ENCODE measurements at places on chromosomes 3 and 15.
A peak's percentile ranks its signal among the peaks of the same experiment; 100 is the strongest.

GRCh38 chr15:49096090-49096750, 50.0 kb upstream of the SECISBP2L start:
- no peak for DNase-seq

- peak; percentile 12 for DNase-seq
These were observed 366.0 kb downstream of the PTPRG start for GRCh38 chr3:61927332-61927731.

GRCh38 chr15:64387562-64388168, at the start of gene TRIP4:
TSS of gene TRIP4 (plus strand) at chr15:64387836. CDS start at chr15:64387864, 28 bp downstream.
- DNase-seq = peak; percentile 83

DNA sequence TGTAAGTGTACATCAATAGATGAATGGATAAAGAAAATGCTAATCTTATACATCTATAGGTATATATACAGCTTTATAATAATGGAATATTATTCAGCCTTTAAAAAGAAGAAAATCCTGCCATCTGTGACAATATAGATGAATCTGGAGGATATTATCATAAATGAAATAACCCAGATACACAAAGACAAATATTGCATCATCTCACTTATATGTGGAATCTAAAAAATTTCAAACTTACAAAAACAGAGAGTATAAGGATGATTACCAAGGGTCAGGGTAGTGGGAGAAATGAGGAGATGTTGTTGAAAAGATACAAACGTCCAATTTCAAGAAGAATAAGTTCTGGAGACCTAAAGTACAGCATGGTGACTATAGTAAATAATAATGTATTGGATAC, 85.4 kb upstream of the AGTR1 start:
- DNase-seq = no peak

GRCh38 chr3:95797081-95797480, 1017.3 kb upstream of the EPHA6 start:
- no peak for DNase-seq

DNA sequence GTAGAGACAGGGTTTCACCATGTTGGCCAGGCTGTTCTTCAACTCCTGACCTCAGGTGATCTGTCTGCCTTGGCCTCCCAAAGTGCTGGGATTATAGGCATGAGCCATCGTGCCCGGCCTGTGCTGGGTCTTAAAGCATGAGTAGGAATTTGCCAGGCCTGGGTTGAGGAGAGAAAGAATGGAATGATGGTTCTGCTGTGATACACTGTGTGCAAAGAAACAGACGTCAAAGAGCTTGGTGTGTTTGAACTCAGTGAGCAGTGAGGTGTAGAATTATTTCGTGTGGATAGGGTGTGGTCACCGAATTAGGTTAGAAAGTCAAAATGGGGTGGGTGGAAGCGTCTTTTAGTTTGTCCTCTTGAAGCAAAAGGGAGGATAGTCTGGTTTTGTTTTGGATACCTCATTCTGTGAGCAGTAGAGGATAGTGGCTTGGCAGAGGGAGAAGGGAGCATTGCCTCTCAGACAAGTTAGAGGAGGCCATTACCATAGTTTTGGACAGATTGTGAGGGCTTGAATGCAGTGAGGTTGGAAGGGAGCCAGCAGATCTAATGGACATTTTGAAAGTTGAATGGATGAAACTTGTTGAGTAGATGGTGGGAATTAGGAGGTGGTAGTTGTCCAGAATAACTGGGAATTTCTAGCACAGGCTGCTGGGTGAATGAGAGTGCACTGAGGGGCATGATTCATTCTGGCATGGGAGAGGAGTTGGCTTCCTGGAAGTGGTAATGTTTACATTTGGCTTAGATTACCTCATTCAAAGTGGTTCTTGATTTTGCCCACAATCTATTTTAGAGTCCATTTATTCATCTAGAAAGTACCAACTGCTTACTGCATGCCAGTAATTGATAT, 27.2 kb downstream of the AKAP13 start:
- DNase-seq = no peak

- DNase-seq = no peak
These were observed 9.6 kb upstream of the FAM174B start for GRCh38 chr15:92665100-92665555.

DNA sequence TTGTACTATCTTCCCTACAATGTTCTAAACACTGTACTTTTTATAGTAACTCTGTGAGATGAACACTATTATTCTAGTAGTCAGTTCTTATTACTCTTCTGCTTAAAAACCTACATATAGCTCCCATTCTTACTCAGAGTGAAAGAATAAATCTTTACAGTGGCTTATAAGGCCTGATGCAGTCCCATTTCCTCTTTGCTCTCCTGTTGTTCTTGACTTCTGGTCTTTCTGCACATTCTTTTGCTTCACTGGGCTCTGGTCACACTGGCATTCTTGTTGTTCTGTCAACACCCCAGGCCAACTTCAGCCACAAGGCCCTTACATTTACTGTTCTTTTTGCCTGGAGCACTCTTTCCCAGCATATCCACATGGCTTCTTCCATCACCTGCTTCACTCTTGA, 58.2 kb upstream of the TP63 start:
- no peak for DNase-seq

DNA sequence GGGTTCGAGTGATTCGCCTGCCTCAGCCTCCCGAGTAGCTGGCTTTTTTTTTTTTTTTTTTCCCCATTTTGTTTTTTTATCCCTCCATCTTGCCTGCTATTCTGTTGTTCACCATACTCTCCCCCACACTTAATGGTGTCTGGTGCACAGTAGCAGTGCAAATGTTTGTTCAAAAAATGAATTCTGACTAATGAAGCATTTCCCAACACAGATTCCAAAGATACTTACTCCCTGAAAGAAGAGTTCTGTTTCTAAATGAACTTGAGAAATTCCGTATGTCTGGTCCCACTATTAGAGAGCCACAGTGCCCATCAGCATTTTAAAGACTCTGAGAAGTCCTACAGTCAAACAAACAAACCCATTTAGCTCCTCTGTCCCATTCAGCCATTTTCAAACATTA, 9.5 kb downstream of the EDEM1 start:
- no peak for DNase-seq

- DNase-seq = no peak
These were observed 34.5 kb downstream of the SFMBT1 start for GRCh38 chr3:53011324-53011723.

DNA sequence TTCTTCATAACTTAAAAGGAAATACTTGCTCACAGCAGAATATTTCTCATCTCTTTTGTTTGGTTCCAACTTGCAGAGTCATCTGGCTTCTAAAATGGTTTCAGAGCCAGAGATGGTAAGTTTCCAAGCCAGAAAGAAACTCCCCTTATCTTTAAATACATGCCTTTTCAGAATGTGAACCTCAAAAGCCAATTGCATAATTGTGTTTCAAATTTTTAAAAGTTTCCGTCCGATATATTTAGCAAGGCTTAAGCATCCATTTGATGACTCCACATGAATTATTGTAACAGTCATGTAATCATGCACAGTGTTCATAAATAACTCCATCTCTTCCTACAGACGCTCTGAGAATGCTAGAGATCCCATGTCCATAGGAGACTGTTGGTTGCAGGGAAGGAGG, 40.6 kb upstream of the C3orf80 start:
- peak; percentile 9 for DNase-seq

DNA sequence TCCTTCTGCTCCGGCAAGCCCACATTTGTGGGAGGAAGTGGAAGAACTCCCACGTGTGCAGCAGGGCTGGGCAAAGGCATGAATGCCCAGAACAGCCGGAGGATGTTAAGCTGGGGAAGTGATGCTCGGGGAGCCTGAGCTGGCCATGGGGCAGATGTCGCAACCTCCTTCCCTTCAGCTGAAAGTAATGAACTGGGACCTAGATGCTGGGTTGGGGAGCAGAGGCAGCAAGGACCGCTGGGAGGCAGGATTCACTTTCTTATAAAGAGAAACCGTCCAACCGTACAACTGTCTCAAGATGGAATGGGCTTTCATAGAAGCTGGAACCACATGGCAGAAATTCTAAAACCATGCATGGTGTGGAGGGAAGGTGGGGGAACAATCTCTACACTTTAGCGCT, 290.9 kb downstream of the OCA2 start:
- no peak for DNase-seq

DNA sequence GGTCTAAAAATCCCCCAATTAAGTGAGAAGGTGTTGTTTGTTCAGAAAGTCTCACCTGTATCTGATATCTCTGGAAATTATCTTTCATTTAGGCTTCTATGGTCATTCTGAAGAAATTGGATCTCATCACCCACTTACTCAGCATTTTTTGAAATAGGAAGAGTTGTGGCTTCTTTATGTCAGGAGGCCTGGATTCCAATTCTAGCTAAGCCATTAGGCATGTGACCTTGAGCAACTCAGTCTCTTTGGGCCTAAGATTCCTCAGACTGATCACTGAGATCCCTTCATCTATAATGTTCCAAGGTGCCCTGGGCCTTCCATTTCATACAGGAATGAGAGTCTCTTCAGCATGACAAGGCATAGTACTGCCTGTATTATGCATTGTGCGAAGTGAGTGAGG, 70.3 kb downstream of the ARHGEF26 start:
- DNase-seq = no peak

GRCh38 chr3:107525644-107526305, 3.0 kb downstream of the BBX start:
- DNase-seq = no peak

DNA sequence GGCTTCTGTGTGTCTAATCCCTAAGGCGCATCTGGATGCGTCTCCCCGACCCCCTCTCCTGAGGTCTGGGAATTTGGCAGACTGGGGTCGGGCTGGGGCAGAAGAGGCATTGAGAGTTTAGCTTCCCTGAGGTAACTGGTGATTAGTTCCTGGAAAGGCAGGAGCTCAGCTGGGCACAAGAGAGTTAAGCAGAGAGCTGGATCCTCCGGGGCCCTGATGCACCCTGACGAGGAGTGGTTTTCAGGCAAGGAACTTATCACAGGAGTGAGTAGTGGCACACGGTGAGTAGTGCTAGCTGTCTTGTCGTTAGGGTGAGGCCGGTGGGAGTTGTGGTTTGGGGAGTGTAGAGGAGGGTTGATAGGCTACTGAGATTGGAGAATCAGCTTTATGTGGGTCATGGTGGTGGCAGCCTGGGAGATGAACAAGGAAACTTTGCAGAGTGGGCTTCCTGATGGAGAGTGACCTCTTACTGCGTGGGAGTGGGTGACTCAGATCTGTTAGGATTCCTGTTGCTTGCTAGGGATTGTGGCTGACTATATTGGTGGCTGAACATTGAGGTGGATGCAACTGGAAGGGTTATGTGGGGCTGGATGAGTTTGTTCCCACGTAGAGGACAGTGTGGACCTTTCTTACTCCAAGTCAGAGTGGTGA, 897 bp downstream of the RAD54L2 start:
- DNase-seq = no peak

GRCh38 chr3:141992512-141992911, 116.1 kb downstream of the ATP1B3 start:
- DNase-seq = no peak

- DNase-seq = no peak
These were observed 70.4 kb downstream of the CBLB start for GRCh38 chr3:105798381-105798934.

DNA sequence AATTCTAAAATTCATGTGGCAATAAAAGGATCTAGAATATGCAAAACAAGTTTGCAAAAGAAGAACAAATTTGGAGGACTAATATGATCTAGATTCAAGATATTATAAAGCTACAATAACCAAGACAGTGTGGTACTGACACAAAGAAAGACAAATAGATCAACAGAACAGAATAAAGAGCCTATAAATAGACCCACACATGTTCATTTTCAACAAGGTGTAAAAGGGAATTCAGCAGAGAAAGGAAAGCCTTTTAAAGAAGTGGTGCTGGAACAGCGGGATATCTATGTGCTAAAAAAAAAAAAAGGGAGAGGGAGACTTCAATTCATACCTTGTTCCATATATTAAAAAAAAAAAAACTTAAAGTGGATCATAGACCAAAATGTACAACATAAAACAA, 149.0 kb downstream of the WDR76 start:
- DNase-seq = no peak

DNA sequence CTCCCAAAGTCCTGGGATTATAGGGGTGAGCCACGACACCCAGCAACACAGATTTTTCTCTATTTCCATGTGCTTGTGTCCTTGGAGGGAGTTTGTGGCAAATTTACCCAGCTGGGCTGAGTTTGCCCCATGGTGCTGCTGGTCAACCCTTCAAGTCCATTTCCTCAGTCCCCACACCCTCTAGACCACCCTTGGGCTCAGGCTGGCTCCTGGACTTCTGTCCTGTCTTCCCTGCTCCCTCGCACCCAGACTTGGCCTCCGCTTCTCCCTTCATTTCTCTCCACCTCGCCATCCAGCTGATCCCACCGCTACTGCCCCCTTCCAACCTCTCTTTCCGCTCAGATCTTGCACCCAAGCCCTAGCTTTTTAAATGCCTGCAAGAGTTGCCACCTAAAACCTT, 7.3 kb upstream of the RHOV start:
- DNase-seq = no peak

GRCh38 chr3:11465744-11466616, 177.7 kb downstream of the VGLL4 start:
- peak; percentile 19 for DNase-seq

DNA sequence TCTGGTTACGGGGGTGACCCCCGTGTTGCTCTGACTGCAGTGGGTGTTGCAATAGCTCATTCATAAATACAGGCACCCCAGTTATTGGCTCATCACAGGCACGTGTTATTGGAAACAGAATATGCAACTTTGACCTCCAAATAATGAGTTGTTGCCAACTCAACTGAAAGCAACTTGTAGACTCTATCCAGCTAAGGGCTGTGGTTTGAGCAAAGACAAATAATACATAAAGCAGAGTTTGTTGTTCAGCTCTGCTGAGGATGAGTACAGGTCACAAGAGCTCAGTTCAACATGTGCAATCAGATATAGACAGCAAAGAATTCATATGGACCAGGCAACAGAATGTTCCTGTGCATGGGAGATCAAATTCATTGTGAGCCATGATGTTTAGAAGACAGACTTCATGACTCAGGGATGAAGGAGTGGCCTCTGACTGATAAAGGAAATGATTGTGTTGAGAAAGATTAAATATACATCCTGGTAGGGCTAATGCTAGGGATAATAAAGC, 87.6 kb upstream of the LRIG1 start:
- DNase-seq = no peak

DNA sequence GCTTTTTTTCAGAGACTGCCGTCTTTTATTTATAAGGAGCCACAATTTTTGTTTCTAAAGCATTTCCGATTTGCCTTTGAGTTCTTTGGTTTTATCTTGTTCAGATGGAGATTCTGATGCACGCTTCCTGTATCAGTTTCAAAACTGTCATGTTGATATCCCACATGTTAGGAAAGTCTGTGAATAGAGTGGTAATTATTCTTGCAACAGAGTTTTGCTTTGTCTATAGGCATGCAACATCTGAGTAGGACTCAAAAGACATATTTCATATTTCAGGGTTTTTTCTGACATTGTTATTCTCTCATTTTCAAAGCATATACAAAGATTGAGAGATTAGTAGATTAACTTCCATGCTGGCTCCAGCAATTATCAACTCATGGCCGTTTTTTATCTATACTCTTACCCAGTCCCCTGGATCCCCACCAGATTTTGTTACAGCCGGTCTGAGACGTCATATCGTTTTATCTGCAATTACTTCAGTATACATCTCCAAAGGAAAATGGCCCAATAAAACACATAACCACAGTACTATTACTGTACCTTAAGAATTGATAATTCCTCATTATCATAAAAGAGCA, 22.4 kb downstream of the PAQR5 start:
- no peak for DNase-seq

- DNase-seq = no peak
These were observed 457.8 kb upstream of the ROBO2 start for GRCh38 chr3:76582098-76582497.
